ENCODE measurements at places on chromosomes 2 and 18.

- no peak for DNase-seq
These were observed 241.8 kb downstream of the AFF3 start for GRCh38 chr2:99900556-99900955.

DNA sequence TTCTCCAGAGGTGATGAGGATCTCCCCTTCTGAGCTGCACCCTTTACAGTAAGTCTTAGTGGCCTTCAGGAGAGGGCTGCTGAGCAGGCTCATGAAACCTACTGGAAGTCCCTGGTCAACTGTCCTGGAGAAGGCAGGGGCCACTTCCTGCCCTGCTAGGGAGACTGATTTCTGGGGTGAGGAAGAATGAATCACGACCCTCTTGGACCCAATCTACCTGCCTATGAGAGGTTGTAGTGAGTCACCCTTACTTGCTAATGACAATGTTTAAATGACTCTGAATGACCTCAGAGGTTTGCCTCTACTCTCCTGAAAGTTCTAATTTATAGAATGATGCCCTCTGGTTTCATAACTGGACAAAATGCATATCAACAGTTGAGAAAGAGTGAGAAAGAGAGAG is 79.4 kb upstream of the FAM136A start:
- no peak for DNase-seq

- DNase-seq, result no peak
These were observed 12.6 kb downstream of the RNF149 start for GRCh38 chr2:101295895-101296294.

- no peak for DNase-seq
These were observed 446.9 kb upstream of the NRP2 start for GRCh38 chr2:205235434-205235833.

- no peak for DNase-seq
These were observed 40.7 kb upstream of the RAB27B start for GRCh38 chr18:54787616-54788015.

DNA sequence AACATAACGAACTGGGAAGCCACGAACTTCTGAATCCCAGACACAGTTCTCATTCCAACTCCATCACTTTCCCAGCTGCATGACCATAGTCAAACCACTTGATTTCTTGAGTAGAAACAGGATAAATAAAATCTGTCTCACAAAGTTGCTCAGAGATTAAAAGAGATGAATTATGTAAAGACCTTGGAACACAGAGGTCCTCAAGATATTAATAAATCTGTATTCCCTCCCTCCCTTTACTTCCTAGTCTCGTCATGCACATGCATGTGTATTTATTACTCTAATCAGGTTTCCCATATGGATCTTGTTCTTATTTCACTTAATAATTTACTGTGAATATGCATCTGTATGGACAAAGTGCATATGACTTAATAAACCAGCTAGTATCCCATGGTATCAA is 21.1 kb upstream of the CSRNP3 start:
- no peak for DNase-seq

GRCh38 chr2:31580321-31581117 is at the start of gene SRD5A2:
TSS of gene SRD5A2 (minus strand) at chr2:31580938. CDS start at chr2:31580900, 38 bp downstream.
- no peak for DNase-seq

- no peak for DNase-seq
These were observed 124.1 kb upstream of the FIGN start for GRCh38 chr2:163859951-163860350.

- DNase-seq, result no peak
These were observed 31.4 kb upstream of the DARS1 start for GRCh38 chr2:136016836-136017235.

DNA sequence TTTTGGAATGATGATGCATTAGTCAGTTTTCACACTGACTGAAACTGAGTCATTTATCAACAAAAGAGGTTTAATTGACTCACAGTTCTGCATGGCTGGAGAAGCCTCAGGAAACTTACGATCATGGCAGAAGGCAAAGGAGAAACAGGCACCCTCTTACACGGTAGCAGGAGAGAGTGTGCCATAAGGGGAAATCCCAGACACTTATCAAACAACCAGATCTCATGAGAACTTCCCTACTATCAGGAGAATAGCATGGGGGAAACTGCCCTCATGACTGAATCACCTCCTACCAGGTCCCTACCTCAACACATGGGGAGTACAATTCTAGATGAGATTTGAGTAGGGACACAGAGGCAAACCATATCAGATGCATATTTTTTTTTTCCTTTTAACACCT is 504.5 kb upstream of the VRK2 start:
- no peak for DNase-seq

DNA sequence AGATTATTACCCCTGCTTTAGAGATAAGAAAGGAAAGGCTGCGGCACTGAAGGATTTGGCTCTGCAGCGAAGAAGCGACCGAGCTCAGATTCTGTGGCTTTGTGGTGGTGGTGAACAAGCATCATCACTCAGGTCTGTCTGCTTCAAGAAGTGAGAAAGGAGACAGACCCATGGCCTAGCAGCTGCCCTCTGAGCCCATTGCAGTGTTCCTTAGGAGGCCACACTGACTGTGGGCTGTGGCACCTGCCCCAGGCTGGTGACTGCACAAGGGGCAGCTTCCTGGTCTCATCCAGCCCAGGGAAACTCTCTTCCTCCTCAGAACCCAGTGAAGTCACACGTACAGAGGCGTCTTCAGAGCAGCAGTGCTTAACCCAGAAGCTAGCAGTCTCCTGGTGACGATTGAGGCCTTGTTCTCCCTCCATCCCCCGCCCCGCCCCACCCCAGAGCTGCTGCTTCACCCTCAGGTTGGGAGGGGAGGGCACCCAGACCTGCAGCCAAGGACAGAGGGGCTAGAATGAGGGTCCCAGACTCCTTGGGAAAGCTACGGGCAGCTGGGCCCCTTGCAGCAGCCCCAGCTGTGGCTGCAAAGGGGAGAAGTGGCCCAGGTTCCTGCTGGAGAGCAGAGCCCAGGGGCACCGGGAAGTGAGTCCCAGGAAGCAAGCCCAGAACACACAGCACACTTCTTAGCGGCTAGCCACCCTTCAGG is 22.2 kb downstream of the BIN1 start:
- DNase-seq, result peak; percentile 33
